ENCODE measurements at places on chromosomes 7 and 10.

DNA sequence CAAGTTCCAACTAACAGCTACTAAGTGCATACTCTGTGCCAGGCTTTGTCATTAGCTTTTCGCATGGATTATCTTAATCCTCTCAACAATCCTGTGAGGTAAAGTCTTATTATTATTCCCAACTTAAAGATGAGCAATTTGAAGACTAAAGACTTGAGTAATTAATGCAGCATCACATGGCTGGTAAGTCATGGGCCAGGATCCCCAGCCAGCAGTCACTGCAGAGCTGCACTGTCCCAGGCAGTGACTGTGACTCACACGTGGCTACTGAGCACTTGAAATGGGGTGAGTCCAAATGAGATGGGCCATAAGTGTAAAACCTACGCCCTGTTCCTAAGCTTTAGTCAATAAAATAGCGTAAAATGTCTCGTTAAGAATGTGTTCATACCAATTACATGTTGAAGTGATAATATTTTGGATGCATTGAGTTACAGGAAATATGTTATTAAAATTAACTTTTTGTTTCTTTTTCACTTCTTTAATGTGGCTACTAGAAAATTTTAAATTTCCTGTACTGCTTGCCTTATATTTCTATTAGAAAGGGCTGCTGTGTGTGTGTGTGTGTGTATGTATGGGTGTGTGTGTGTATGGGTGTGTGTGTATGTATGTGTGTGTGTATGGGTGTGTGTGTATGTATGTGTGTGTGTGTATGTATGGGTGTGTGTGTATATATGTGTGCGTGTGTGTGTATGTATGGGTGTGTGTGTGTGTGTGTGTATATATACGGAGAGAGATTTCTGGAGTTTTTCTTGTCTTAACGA lies 756.3 kb downstream of the AUTS2 start:
- DNase-seq: no peak

- no peak for DNase-seq
Observed at GRCh38 chr10:130066743-130067142, 43.9 kb downstream of the C10orf143 start.

- no peak for DNase-seq
Observed at GRCh38 chr10:36141856-36142560, 499.9 kb upstream of the FZD8 start.

GRCh38 chr7:69187824-69188333 lies 410.4 kb upstream of the AUTS2 start:
- DNase-seq: no peak

- no peak for DNase-seq
Observed at GRCh38 chr7:79620291-79620690, 166.8 kb upstream of the MAGI2 start.

- DNase-seq: no peak
Observed at GRCh38 chr7:10940704-10941355, 32.8 kb upstream of the PHF14 start.

- DNase-seq: no peak
Observed at GRCh38 chr10:62691336-62691735, 113.2 kb upstream of the ADO start.

DNA sequence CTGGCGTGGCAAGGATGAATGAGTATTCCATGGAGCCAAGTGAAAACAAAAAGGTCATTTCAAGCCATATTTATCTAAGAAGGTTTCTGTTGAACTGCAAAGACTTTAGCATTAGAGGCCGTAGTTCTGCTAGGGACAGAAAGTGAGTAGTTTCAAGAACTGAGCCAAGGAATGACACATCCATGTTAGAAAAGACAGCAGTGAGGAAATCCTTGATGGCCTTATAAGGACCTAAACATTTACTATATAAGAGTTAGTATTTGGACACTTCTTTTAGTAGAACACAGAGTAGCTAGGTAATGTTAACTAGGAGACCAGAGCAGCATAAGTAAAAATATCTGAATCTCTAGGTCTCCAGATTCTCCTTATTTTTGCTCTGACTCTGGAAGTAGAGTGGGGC lies 329.8 kb upstream of the SEMA3D start:
- no peak for DNase-seq

GRCh38 chr7:69663911-69664832 lies 65.9 kb downstream of the AUTS2 start:
- no peak for DNase-seq

DNA sequence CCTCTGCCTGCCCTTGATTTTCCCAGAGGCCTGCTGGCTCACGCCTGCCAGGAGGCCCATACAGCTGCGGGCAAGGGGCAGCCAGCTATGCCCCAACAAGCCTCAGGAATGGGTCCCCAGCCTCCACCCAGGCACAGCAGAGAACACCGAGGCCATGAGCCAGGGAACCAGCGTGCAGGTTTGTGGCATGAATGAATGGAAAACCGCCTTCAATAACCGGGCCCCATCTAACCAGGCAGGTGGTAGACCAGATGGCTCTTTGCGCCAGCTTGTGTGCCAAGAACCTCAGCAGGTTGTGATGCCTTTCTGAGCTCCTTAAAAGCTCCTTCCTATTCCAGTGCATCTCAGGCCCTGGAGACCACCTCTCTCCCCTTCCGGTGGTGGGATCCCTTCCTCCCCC lies 50.2 kb downstream of the ELFN1 start:
- no peak for DNase-seq

DNA sequence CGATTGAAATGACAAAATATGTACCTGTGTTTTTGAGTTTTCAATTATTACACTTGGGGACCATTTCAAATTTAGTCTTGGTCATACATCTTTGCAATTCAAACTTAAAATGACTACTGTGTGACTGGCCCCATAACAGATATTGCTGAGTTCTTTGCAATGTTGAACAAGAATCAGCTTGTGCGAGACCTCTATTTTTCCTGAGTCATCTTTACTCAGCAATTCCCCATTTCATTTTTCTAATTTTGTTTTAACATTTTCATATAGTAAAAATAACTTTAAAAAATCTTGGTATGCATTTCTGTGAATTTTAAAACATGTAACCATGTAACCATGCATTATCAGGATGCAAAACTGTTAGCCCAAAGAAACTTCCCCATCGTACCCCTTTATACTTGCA lies 678.1 kb downstream of the ANKRD7 start:
- no peak for DNase-seq

DNA sequence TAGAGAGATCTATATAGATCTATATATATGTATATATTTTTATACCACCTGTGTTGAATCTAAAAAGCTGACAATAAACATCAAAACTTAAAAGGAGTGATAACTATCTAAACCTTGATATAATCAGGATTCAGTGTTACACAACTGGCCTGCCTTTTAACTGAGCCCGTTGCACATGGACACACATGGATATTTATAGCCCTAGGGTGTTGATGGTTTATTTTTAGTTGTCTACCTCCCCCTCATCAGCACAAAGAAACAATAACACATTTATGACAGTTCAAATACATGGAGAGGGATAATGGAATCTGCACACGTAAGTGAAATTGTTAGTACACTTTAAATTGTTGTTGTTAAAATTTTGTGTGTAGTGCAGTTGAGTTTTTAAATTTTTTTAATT lies 336.9 kb downstream of the ZNF248 start:
- DNase-seq: no peak

GRCh38 chr10:98266647-98267046 lies 1.3 kb downstream of the LOXL4 start:
- DNase-seq: no peak
